ENCODE measurements at places on chromosomes 6 and 20.

DNA sequence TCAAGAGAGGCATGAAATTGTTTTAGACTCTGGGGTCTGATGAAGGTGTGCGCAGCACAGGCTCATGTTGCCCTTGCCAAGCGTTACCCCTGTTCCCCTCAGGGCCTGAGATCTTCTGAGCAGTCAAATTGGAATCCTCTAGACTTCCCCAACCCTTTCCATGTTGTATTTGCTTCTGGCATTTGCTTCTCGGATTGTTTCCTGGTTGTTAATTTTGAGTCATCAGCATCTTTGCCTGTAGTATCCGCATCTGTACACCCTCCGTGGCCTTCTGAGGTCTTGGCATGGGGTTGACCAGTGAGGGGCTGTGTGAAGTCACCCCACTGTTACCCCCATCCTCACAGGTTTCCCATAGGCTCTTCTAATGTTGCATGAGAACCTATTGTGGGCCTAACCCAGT is 40.9 kb downstream of the SLC24A3 start:
- DNase-seq = no peak

DNA sequence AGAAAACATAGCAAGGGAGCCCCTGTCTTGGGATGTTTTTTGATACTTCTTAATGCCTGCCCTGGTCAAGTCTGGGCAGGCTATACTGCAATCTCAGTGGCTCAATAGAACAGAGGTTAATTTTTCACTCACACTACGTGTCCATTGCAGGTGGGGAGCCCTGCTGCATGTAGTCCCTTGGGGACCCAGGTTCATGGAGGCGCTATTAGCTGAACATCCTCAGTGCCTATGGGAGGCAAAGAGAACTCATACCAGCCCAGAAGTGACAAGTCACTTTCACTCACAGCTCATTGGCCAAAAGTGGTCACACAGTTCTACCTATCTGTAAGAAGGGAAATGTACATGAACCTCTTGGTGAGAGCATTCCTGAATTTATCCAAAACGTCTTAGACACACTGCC is 23.2 kb downstream of the CGA start:
- no peak for DNase-seq

DNA sequence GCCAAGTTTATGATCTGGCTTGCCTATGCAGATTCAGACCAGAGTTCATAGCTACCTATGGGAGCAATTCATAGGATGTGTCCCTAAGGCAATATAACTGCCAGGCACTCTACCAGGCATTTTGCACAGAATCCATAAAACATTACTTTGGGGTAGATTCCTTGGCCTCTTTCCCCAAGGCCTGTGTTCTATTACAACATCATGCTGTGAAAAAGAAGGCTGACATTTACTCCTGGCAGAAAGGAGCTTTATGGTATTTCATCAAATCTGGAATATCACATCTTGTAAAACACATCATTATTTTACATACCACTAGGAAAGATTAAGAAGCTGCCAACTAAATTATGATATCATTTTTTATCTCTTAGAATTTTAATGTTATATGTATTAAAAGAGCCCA is 287.0 kb upstream of the MARCKS start:
- DNase-seq = no peak

- no peak for DNase-seq
Observed at GRCh38 chr20:14707865-14708596, 370.6 kb upstream of the FLRT3 start.

DNA sequence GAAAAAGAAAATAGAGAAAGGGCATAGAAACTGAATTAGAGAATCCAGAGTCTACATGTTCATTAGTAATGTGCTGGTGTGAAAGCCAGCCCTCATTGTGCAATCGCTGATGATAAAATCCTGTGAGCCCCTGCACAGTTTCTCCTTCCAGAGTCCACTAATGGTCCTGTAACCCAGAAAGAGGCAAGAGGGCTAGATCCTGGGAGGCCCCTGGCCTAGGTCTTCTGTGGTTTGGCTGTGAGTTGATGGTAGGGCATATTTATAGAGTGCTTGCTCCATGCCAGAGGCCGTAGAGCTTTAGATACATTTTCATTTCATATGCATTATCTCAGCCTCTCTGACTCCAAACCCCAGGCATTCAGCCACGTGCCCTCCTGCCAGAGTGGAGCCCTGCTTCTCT is 94.9 kb upstream of the MTHFD1L start:
- DNase-seq = no peak

DNA sequence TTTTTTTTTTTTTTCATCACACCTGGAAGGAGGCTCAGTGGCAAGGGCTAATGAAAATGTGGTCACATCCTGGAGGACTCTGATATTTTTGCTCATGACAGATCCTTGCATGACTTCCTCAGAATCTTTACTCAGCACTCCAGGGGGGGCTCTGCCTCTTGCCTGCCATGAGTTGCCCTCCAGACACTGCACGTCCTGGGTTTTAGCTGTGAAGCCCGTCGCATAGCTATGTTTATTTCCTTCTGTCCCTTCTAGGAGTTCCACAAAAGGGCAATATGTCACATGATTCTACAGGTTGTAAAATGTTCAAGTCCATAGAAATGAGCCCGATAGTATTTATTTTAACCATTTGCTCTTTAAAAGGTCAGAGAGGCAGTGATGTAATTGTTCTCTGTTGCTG is 18.2 kb downstream of the MAS1 start:
- DNase-seq = no peak

DNA sequence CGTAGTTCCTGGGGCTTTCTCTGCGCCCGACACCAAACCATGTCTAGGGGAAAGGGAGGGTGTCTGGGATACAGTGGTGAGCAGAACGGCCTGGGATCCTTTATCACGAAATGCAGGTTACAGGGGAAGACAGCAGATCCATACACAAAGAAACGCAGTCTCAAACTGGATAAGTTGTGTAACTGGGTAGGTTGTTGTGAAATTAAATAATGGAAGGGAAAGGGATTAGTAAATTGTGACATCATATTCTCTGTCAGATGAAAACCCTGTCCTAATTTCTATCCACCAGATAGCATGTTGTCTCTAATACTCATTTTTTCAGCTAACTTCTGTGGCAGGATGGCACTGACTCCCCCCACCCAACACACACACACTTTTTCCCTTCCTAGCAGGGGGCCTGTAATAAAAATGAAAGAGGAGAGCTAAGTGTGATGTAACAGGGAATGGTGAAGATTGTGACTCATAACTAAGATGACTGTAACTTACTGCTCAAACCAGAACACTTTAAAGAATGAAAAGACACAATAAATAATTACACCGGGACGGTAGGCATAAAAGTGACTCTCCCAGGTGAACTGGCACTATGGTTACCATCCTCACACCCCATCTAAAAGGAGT is 769 bp upstream of the TRPC4AP start:
- DNase-seq = no peak

DNA sequence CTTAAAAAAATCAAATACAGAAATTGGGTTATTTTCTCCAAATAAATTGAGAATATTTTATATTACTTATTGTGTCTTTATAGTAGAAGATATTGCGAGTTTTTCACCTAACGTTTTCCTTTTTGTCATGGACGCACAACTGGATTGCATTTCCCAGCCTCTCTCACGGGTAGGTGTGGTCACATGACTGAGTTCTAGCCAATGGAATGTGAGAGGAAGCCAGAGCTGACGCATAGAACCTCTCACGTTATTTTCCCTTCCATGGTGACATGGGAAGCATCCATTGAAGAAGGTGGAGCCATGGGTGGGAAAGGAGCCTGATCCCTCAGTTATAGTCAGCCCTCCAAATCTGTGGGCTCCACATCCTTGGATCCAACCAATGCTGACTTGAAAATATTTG is 155.9 kb upstream of the UST start:
- no peak for DNase-seq

DNA sequence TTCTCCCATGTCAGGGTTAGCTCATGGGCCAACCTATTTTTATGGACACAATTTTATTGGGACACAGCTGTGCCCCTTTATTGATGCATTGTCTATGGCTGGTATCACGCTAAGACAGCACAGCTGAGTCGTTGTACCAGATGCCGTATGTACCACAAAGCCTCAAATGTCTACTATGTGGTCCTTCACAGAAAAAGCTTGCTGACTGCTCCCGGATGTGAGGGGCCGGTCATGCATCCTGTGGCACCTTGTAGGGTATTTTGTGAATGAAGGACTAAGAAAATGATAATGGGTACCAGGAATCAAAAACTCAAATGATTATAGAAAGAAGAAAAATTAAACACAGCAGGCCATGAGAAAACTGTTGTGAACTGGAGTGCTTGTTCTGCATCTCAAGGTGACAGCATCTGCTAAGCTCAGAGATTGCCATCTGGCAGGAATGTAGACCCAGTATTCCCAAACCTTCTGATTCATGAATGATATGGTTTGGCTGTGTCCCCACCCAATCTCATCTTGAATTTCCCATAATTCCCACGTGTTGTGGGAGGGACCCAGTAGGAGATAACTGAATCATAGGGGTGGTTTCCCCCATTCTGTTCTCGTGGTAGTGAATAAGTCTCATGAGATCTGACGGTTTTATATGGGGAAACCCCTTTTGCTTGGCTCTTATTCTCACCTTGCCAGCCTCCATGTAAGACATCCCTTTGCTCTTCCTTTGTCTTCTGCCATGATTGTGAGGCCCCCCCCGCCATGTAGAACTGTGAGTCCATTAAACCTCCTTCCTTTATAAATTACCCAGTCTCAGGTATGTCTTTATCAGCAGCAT is 248.5 kb downstream of the TSHZ2 start:
- DNase-seq = no peak

GRCh38 chr20:46004889-46005473 is 3.7 kb upstream of the MMP9 start:
- DNase-seq = no peak

GRCh38 chr6:66321017-66321416 is 614.0 kb upstream of the EYS start:
- DNase-seq = no peak

GRCh38 chr20:38304845-38305447 is 990 bp downstream of the BPI start:
- DNase-seq = no peak

DNA sequence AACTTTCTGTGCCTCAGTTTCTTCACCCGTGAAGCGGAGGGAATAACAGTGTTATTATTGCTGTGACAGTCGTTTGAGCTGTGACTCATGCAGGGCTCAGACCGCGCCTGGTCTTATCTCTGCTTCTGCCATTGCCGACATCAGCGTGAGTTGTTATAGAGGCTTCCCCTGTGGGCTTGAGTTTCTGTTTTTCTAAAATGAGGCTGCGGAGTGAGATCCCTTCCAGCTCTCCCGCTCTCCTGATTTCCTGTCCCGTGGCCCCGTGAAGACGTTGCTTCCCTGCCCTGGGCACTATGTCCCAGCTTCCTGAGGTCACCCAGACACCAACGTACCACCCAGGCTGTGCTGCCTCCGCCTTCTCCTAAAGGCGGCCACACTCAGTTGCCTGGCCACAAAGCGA is 278.5 kb downstream of the BMP7 start:
- no peak for DNase-seq

DNA sequence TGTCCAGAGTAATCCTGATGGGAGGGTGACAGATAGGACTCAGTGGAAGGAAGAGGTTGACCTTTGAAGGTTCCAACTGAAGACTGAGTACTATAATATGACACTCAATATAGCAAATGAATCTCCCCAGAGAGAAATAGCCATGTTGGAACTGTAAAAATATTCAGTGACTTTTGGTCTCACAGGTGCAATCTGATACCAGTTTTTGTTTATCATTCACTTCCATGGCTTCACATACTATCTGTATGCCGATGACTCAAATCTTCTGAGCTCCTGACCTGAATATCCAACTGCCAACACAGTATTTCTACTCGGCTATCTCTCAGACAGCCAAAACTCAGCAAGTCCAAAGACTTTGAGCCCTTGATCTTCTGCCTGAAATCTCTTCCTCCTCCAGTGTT is 21.8 kb upstream of the PKHD1 start:
- DNase-seq = no peak

DNA sequence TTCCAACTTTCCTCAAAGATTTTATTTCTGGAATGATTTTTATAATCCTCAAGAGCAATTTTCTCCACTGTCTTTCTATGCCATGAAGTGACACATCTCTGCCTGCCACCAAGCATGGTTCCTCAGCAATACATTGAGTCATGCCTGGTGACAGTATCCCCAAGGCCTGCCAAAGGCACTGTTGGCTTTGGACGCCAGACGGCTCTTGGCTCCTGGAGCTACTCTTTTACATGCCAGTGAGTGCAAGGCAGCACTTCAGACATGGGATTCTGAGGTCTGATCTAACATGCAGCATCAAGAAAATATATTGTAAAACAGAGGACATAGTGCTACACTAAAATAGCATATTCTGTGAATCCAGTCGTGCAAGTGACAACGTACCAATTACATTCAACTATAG is 20.1 kb upstream of the PLEKHG1 start:
- DNase-seq = no peak

DNA sequence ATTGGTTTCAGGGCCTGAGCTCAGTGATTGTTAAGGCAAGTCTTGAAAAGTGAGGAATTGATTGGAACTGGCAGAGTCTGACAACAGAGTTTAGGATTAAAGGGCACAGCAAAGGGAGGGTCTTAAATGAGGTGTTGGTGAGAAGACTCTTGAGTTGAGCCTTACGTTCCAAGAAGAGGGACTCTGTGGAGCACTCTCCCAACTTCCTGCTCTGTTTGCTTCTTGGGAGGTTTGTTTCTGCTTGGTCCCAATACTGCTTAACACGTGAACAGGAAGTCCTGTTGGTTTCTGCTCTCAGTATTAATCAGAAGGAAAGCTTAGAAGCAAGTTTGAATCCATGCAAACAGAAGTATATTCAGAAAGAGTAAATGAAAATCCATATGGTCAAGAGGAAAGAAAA is 15.6 kb upstream of the SYNDIG1 start:
- no peak for DNase-seq

- no peak for DNase-seq
Observed at GRCh38 chr20:37538003-37538402, 10.3 kb upstream of the BLCAP start.
